ENCODE measurements at places on chromosomes 11 and 22.

- DNase-seq, result no peak
Measured at GRCh38 chr11:105838668-105839384, 183.2 kb downstream of the MSANTD4 start.

- DNase-seq, result no peak
Measured at GRCh38 chr11:125902277-125902926, 604 bp downstream of the PUS3 start.

- no peak for DNase-seq
Measured at GRCh38 chr11:102553835-102554282, 23.3 kb upstream of the MMP7 start.

DNA sequence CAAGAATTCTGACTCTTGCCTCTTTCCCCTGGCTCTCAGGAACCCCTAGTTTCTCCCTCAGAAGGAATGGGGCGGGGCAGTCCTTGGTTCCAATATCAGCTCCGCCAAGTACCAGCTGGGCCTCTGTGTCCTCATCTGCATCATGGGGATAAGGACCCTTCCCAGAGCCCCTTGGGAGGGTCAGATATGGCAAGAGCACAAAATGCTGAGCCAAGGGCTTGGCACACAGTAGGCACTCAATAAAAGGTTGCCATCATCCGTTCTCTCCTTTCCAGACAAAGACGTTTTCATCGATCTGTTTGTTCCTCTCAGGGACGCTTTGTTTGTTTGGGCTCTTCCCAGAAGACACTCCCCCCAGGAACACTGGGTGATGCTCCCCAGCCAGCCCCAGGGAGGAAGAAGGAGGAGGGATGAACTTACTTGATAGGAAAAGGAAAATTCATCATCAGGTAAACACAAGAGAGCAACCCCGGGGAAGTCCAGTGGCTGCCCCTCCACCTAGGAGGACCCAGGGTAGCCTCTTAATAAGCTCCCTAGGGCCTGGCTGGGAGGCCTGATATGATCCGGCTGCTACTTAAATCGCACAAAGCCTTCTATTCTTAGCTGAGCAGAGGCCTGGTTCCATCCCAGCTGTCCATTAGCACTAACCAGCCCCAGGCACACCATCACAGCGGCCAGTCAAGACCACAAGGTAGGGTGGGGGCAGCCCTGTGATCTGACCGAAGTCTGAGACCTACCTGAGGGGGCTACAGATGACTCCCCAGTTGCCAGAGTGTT lies 19.6 kb downstream of the GDPD5 start:
- DNase-seq, result no peak

DNA sequence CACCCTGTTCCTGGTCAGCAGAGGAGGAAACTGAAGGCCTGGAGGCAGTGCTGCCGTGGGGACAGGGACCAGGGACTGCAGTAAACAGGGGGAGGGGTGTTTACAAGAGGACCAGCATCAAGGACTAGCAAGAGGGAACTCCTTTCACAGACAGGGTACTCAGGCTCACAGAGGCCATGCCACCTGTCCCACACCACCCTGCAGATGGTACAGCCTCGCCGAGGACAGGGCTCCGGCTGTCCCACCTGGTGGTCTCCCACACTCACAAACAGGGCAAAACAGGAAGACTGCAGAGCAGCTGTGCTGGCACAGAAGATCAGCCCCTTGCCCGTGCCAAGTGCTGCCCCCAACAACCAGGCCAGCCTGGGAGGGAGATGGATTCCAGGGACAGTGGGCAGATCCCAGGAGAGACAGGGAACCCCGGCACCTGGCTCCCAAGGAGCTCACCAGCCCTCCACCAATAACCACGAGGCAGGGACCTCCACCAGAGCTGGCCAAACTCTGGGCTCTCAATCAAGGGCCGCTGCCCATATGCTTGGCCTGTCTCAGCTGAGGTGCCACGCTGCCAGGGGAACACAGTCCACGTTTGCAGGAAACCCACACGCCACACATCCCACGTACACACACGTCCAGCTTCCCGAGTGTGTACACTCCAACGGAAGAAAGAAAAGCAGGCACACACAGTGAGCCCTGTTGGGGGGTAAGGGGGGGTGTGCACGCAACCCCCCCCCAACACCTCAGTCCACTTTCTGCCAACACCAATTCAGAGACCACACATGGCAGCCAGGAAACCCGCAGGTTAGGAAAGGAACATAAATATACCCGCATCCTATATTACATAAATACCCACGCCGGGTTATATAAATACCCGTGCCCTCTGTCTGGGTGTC lies 2.1 kb downstream of the CSNK1E start:
- DNase-seq, result no peak

DNA sequence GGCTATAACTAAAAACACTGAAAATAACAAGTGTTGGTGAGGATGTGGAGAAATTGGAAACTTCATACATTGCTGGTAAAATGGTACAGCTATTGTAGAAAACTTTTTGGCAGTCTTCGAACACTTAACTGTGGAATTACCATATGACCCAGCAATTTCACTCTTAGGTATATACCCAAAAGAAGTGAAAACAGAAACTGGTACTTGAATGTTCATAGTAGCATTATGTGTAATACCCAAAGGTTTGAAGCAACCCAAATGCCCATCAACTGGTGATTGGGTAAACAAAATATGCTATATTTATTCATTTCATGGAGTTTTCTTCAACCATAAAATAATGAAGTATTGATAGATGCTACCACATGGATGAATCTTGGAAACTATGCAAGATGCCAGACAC lies 40.8 kb upstream of the FTH1 start:
- DNase-seq, result no peak

DNA sequence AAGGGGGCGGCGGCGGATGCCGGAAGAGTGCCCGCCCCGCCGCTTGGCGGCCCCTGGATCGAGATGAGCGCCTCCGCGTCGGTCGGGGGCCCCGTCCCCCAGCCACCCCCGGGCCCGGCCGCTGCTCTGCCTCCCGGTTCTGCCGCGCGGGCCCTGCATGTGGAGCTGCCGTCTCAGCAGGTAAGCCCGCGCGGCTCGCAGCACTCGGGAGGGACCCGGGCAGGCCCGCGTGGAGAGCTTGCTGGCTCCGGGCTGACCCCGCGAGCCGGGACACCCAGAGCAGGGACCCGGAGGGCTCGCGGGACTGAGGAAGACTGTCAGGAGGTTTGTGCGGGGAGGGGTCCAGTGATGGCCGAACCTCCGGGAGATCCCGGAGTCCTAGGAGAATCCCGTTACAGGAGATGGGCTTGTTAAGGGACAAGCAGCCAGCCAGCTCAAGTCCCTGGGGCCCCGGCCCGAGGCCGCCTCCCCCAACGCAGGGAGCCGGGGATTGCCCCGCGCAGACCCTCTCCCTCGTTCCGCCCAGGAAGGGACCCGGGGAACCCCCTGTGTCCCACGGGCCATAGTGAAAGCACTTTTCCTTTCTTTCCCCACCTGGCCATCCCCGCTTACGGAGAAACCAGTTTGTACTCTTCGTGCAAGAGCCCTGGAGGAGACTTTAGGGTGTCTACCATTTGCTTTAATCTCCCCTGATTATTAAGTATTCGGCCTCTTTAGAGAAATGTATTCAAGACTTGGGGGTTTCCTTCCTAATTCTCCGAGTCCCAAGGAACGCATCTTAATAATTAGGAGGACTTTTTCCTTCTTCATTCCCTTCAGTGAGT lies 547 bp downstream of the UVRAG start:
- DNase-seq, result peak; percentile 25

GRCh38 chr11:123241874-123242543 lies 47.0 kb upstream of the CLMP start:
- no peak for DNase-seq

GRCh38 chr22:24325105-24325757 lies 54.6 kb downstream of the SPECC1L start:
- no peak for DNase-seq

- no peak for DNase-seq
Measured at GRCh38 chr11:64771861-64772260, 6.5 kb downstream of the SF1 start.

GRCh38 chr11:16956538-16957153 lies 57.6 kb downstream of the PLEKHA7 start:
- no peak for DNase-seq

DNA sequence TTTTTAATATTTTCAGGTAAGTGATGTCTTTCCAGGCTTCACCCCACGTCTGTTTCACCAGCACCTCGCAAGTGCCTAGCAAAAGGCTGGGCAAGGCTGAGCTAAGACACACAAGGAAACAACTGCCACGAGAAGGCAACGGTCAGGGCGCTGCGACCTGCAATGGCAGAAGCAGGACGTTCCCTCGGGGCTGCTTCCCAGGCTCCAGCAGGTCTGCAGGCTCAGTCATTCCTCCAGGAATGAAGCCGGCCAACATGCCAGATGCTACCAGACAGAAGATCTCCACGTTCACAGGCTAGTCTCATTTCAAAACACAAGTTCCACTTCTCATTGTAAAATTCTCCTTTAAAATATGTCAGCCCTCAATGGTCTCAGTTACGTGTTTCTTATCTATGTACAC lies 45.5 kb downstream of the CELSR1 start:
- DNase-seq, result no peak

DNA sequence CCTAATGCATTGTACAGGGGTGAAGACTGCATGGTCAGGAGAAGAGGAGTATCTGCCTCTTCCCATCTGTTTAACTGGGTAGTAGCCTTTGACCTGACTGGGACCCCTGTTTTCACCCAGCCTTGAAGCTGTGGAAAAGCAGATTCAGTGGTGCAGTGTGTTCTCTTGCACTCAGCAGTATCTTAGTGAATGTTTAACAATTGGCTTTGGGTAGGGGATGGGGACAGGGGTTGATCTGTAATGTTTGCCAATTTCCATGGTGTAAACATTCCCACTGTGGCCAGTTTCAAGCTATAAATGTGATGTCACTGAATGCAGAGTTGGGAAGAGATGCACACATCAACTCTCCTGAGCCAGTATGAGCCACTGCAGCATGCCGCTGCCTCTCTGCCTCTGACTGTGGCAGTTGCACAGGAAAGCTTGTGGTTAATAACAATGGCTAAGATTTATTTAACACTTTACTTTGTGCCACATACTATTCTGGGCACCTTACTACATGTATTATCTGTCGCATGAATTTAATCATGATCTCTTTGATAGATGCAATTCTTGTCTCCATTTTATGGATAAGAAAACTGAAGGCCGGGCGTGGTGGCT lies 15.7 kb downstream of the FJX1 start:
- no peak for DNase-seq

GRCh38 chr11:118606157-118606843 lies 1.1 kb upstream of the PHLDB1 start:
- no peak for DNase-seq

- DNase-seq, result no peak
Measured at GRCh38 chr11:69416143-69416515, 65.3 kb upstream of the LINC01488 start.

DNA sequence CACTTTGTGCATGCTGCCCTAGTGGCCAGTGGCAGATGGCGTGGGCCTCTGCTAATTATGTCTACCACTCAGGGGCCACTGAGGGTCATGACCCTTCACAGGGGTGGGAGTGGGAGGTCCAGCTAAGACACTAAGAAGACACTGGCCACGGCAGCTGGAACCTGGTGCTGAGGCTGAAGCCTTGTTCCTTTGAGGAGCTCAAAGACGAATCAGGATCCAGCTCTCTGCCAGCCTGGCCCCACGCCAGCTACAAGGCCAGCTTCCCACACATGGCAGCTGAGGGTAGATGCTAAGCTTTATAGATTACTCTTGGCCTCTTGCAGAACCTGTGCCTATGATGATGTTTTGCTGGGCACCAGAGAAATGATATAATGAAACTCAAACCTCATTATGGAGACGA lies 226.3 kb downstream of the DSCAML1 start:
- DNase-seq, result no peak

GRCh38 chr11:66543263-66544107 lies 2.4 kb downstream of the ZDHHC24 start:
- DNase-seq, result peak; percentile 37

DNA sequence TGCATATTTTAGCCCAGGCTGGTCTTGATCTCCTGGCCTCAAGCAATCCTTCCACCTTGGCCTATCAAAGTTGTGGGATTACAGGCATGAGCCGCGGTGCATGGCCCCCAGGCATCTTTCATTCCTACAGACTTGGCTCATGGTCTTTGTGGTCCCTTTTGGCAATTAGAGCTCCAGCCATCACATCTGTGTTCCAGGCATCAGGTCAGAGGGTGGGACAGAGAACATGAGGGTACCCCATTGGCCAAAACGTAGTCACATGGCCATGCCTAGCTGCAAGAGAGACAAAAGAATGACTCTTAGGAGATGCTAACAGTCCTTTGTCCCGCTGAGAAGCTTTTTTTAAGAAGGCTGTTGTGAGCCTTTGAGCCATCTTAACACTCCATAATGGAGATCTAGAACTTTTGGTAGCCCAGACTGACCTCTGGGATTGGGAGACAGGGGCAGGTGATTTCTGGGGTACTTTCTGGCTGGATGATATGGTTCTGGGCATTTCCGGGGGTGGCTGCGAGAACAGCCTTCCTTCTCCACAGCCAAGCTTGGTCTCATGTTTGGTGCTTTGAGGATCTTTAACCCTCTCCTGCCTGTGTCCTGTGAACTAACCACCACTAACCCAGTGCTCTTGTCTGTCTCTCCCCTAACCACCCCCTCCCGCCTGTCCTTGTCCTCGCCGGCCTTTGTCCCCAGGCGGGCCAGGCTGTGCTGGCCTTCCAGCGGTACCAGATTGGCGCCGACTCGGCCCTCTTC lies 18.4 kb upstream of the TAB1 start:
- DNase-seq, result no peak

GRCh38 chr11:107583629-107584195 lies 7.2 kb upstream of the ELMOD1 start:
- DNase-seq, result no peak

- DNase-seq, result no peak
Measured at GRCh38 chr22:24290459-24290858, 19.8 kb downstream of the SPECC1L start.

- no peak for DNase-seq
Measured at GRCh38 chr11:69892237-69892985, 73.2 kb upstream of the FGF3 start.

DNA sequence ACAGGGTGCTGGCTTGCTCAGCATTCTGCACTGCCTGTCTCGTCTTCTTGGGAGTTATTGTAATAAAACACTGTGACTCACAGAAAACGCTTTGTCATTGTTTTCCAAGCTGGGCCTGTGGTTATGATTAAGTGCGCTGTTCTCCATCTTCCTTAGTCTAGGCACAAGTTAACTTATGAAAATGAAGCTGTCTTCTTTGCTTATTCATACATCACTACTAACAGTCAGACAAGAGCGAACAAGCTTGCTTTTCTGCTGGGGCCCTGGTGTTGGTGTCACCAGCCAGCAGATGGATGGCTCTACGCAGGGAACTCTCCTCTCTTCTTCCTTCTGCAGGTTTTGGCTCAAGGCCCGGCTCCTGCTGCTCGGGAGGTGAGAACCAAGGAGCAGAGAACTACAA lies 380.1 kb upstream of the SYN3 start:
- no peak for DNase-seq

GRCh38 chr22:26648011-26648497 lies 9.3 kb upstream of the MIAT start:
- DNase-seq, result no peak

- DNase-seq, result no peak
Measured at GRCh38 chr11:86582898-86583297, 89.5 kb downstream of the ME3 start.

DNA sequence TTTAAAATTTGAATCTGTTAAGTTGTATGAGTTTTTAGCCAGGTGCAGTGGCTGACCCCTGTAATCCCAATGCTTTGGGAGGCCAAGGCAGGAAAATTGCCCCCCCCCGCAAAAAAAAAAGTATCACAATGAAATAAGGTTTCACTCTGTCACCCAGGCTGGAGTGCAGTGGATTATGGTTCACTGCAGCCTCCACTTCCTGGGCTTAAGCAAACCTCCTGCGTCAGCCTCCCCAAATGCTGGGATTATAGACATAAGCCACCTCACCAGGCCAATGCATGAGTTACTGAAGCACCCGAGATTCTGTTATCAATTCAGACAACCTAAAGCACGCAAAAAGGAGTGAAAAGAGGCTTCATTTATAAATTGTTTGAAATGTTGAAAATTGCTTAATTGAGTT lies 2.4 kb upstream of the CHID1 start:
- DNase-seq, result no peak

Data from stimulated activated CD8-positive, alpha-beta memory T cell treated with anti-CD3 and anti-CD28 coated beads, Interleukin-12 subunit alpha, Interleukin-12 subunit beta, amount 100 ng/mL, for 4 hours (primary cell).